ENCODE measurements at places on chromosomes 16 and 17.
A peak's percentile ranks its signal among the peaks of the same experiment; 100 is the strongest.

- no peak for DNase-seq
Measured at GRCh38 chr17:82238472-82239201, 9.8 kb downstream of the SLC16A3 start.

GRCh38 chr17:68598074-68598473 lies 3.1 kb downstream of the FAM20A start:
- DNase-seq = no peak

GRCh38 chr16:86496262-86496928 lies 13.9 kb upstream of the FOXF1 start:
- DNase-seq = no peak

- DNase-seq = no peak
Measured at GRCh38 chr17:29844339-29845048, 85.5 kb downstream of the SSH2 start.

- no peak for DNase-seq
Measured at GRCh38 chr17:1164935-1165556, 14.7 kb downstream of the ABR start.

DNA sequence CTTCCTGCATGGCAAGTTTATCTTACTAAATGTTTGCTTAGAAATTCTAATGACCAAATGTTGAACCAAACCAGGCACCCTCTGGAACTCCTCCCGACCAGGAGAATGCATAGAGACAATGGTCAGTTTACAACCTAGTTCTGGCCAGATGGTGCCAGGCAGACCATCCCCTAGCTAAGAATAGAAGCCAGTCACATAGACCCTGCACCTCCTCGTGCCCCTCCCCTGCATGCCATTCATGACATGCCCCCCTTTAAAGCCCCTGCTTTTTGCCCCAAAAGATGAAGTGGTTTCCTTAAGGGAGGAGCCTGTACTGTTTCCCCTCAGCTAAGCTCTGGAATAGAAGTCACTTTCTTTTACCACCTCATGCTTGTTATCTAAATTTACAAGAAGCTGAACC lies 6.6 kb upstream of the CPHXL start:
- DNase-seq = no peak

DNA sequence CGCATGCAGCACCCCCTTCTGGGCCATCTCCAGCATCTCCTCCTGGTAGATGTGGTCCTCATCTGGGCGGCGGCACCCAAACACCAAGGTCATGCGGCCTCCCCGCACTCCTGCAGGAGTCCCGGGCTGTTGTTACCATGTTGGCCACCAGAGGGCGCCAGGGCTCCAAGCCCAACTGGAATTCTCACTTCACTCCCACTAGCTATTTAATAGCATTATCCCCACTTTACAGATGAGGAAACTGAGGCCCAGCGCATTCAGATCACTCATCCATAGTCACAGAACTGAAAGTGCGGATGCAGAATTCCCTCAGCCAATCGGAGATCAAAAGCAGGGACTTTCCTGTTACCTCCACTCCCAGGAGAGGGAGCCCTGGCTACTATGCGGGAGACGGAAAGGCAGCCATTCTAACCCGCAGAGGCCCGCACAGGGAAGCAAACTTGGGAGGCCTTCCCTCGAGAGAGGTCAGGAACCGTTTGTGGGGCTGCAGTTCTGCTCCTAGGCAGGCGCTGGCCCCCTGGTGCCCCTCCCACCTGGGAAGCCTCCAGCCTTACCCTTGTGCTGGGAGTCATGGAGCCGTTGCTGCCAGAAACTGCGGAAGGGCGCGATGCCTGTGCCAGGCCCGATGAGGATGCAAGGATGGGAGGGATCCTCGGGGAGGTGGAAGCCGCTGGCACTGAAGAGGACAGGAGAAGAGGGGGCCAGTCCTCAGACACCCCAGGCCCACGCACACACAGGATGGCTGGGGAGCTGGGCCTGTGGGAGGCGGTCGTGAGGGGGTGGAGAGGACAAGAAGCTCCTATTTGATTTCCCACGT lies 40.1 kb downstream of the NOS2 start:
- DNase-seq = peak; percentile 52

DNA sequence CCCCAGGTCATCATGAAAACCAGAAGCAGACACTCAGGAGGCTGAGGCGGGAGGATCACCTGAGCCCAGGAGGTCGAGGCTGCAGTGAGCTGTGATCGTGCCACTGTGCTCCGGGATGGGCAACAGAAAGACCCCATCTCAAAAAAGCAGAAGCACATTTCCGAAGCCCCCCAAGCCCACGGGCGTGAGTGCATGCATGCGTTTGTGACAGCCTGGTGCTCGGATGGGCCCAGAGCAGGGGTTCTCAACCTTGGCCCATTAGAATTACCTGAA lies 19.1 kb downstream of the TMC6 start:
- DNase-seq = no peak

DNA sequence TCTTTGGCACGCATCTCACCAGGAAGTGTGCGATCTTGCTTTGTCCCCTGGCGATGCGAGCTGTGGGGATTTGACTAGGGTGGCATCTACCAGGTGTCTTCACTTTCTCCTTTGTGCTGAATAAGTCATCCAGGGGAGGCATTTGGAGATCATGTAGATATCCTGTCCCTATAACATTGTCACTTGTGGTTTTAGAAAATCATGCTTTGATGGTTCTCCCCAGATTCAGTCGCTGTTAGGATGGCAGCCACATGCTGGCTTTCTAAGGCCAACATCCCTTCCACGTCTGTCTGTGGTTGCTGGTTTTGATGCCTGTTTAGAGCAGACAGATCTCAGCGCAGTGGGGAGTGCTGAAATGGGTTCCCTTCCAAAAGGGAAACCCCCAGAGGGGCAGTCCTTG lies 2.5 kb downstream of the ADAD2 start:
- no peak for DNase-seq

- no peak for DNase-seq
Measured at GRCh38 chr17:58284613-58285421, 4.1 kb upstream of the MPO start.

- no peak for DNase-seq
Measured at GRCh38 chr17:44906763-44907728, 7.8 kb upstream of the EFTUD2 start.

- no peak for DNase-seq
Measured at GRCh38 chr16:49947907-49948678, 76.9 kb upstream of the CNEP1R1 start.

GRCh38 chr17:45893725-45894021 lies 681 bp upstream of the MAPT start:
- no peak for DNase-seq

DNA sequence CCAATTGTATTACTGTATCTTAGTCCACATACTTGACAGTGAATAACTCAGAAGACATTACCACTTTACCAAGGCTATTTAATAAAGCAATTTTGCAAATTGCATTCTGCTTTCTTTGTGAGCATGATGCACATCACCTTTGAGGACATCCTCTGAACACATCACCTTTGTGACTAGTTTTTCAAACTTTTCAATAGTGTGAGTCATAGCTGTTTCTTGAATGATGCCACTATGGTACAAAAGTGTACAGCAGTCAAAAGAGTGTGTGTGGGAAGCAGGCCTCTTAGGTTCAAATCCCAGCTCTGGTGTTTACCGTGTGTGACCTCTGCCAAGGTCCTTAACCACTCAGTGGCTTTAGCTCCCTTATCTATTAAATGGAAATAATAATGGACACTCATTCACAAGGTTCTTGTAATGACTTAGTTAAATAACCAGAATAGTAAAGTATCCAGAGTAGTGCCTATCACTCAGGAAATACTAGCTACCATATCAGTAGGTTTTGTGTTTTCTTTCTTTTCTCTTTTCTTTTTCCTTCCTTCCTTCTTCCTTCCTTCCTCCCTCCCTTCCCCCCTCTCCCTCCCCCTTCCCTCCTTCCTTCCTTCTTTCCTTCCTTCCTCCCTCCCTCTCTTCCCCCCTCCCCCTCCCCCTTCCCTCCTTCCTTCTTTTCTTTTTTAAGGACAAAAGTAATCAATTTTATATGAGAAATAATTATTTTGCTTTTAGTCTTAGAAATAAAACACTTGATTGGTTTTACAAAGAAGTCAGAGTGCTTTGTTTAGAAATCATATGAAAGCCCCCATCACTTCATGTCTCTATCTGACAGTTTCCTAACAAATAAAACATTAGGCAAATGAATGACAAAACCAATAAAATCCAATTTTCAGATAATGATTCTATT lies 178.9 kb downstream of the MYO1D start:
- DNase-seq = no peak

DNA sequence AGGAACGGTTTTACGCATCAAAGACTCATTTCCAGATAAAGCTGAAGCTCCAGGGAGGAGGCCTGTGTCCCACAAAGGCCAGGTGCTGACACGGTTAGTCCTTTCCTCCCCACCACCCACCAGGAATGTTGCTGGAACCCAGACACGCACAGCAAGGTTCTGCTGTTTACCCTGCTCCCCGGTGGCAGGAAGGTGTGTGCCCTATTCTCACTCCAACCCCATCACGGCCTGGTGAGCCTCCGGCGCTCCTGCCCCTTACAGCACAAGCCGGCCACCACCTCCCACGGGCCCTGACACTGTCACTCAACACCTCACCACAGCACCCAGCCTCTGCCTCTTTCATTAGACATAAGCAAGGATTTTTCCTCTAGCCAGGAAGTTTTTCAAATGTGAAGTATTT lies 47.8 kb downstream of the ANKRD11 start:
- no peak for DNase-seq

DNA sequence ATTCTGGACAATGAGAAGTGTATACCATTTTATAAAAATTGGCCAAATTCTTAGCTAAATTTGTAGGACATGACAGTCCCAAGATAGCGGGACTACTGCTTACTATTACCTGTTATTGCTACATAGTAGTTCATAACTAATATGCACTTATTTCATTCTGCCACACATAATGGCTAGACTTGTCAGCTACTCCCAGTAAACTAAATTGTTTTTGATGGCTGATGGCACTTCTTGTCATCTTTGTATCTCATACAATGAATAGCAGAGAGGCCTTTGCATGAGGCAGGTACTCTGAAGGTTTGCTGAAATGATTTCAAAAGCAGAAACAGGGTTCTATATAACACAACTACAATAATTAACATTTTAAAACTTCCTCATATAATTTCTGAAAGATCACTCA lies 44.0 kb downstream of the ITFG1 start:
- DNase-seq = no peak

DNA sequence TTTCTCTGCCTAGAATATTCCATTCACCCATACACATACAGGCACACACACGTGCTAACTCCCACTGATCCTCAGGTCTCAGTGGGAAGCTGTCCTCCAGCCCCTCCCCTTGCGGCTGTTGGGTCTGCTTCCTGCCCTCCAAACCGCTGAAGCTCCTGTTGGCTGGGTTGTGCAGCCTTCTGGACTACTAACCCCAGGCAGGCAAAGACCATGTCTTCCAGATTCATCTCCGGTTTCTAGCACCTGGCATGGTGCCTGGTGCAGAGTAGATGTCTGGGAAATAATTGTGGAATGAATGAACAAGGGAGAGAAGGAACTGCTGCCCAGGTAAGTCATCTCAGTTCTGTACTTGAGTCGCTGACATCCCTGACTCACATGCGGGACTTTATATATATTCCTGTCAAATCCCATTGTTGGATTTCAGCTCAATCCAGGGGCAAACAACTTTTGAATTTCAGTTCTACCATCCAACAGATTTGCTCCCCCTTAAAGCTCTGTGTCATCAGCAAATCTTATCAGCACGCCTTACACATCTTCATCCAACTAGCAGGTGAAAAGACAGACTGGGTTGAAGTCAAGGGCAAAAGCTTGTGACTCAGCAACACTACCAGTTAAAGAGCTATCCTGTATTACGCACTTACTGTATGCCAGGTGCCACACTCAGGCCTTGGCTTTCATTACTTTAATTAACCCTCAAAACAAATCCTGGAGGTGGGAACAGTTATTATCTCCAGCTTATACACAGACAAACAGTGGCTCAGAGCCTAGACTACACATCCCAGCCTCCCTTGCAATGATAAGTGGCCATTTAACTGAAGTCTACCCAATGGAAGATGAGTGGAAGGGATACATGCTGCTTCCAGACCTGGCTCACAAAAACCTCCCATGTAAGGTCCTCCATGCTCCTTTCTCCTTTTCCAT lies 51.1 kb downstream of the SRCIN1 start:
- DNase-seq = no peak

All from MM.1S (cell line).